Stimulated activated CD8-positive, alpha-beta memory T cell treated with anti-CD3 and anti-CD28 coated beads, Interleukin-2, amount 100 ng/mL, for 48 hours (primary cell): ENCODE measurements at places on chromosomes 11 and 22.
A peak's percentile ranks its signal among the peaks of the same experiment; 100 is the strongest.

GRCh38 chr11:87545858-87546257 lies 508.1 kb downstream of the TMEM135 start:
- no peak for DNase-seq

GRCh38 chr11:67268081-67268961 lies 2.0 kb downstream of the GRK2 start:
- DNase-seq, result peak; percentile 65

DNA sequence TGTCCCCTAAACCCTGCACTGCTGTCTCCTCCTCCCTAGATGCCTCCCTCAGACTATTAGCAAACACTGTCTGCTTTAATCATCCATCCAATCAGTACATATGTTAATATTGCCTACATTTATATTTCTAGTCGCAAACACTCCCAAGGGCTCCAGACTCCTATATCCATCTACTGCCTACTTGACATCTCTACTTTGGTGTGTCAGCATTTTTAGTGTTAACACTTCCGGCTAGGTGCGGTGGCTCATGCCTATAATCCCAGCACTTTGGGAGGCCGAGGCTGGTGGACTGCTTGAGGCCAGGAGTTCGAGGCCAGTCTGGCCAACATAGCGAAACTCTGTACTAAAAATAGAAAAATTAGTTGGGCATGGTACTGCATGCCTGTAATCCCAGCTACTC lies 5.5 kb upstream of the THOC5 start:
- DNase-seq, result no peak

GRCh38 chr11:102204174-102204573 lies 93.9 kb downstream of the YAP1 start:
- no peak for DNase-seq

GRCh38 chr22:22759889-22760546 lies 115.6 kb downstream of the GGTLC2 start:
- no peak for DNase-seq

GRCh38 chr11:131412061-131412460 lies 41.6 kb downstream of the NTM start:
- DNase-seq, result no peak

DNA sequence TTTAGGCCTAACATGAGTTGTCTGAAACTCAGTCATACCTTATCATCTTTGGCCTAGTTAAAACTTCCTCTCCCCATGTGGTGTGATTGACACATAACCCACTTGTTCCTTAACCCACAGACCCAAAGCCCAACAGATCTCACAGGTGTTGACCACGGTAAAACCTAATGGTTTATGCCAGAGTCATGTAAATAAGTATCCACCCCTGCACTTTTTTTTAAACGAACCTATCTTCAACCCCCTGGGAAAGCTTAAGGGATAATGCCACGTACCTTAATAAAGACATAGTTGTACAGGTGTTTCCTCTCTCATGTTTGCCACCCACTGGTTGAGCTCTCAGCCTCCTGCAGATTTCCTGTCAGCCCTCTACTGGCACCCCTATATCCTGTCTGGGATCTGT lies 709.3 kb upstream of the CCDC179 start:
- DNase-seq, result no peak

DNA sequence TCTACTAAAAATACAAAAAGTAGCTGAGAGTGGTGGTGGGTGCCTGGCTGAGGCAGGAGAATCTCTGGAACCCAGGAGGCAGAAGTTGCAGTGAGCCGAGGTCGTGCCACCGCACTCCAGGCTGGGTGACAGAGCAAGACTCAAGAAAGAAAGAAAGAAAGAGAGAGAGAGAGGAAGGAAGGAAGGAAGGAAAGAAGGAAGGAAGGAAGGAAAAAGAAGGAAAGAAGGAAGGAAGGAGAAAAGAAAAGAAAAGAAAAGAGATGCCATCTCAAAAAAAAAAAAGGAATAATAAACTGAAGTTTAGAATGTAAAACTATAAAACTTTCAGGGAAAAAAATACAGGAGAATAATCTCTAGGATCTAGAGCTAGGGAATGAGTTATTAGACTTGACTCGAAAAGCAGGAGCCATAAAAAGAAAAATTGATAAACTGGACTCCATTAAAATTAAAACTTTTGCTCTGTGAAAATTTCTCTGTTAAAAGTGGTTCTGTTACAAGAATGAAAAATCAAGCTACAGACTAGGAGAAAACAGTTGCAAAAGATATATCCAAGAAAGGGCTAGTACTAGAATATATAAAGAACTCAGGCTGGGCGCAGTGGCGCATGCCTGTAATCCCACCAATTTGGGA lies 13.4 kb upstream of the SEPTIN5 start:
- DNase-seq, result no peak

DNA sequence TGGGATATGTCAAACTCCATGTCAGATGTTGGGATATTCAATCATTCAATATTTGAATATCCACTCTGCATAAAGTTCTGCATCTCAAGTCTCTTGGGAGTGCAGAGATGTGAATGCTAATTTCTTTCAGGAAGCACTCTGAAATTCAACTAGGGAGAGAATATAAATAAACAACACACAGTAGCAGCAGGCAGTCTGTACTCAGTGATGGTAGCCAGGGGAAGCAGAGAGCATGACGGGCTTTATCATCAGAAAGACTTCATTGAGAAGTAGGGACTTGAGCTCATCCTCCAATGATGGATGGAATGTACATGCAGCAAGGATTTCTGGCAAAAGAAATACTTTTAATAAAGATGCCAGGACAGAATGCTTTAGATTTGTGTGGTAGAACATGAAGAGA lies 9.8 kb upstream of the TEAD1 start:
- DNase-seq, result no peak

DNA sequence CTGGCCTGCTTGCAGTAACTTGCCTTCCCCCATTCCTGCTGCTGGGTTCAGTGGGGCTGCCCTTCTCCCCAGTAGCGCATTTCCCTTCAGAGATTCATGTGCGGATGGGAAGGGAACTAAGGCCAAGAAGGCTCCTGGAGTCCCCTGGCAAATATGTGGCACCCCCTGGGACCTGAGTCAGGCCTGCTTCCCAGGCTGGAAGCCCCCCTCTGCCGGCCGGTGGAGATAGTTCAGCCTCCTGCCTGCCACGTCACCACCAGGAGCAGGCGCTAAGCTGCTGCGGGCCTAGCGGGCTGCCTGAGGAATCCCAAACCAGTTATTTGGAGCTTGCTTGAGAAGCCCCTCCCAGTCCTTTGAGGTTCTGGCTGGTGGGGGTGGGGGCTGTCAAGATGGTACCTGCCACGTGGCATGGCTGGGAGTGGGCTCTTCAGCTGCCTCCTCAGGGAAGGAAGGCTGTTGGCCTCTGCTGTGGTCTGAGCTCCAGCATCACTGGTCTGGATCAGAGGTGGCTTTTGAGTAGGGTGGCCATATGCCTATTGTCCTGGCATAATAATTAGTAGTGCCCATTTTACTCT lies 2.0 kb downstream of the SERPINH1 start:
- no peak for DNase-seq

DNA sequence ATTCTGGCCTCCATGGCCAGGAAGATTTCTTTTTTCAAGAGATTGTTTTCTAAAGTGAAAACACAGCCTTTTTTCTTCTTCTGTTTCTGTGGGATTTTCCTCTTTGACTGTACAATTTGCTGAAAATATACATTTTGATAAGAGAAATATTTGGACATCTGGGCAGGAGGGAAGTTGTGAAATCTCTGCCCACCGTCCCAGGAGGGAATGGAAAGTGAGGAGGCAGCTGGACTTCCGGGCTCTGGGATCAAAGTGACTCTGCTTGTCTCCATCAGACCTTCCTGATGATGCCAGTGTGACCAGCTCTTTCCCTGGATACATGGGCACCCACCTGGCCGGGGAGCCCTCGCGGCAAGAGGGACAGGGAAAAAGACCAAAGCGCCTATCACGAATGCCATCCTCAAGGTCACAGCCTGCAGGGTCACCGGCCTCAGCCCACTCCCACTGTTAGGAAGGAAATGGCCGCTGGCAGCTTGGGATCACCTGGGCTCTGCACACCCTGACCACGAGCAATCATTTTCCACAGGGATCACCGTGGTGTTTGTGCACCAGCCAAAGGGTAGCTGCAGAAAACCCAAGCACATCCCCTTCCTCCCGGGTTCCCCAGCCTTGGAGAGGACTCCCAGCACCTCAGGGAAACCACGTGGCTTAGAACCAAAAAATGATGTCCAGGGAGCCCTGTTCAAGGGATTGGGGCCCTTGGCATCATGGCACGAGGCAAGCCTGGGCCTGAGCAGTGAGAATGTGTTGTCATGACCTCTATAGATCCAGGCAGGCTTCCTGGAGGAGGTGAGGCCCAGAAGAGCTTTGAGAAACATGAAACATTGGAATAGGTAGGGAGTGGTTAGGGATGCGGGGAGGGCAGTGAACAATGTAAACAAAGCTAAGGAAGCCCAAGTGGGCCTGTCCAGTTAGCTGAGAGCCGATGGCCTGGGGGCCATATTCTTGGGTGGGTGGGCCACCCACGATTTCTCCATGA lies 29.1 kb upstream of the CCND1 start:
- DNase-seq, result no peak

DNA sequence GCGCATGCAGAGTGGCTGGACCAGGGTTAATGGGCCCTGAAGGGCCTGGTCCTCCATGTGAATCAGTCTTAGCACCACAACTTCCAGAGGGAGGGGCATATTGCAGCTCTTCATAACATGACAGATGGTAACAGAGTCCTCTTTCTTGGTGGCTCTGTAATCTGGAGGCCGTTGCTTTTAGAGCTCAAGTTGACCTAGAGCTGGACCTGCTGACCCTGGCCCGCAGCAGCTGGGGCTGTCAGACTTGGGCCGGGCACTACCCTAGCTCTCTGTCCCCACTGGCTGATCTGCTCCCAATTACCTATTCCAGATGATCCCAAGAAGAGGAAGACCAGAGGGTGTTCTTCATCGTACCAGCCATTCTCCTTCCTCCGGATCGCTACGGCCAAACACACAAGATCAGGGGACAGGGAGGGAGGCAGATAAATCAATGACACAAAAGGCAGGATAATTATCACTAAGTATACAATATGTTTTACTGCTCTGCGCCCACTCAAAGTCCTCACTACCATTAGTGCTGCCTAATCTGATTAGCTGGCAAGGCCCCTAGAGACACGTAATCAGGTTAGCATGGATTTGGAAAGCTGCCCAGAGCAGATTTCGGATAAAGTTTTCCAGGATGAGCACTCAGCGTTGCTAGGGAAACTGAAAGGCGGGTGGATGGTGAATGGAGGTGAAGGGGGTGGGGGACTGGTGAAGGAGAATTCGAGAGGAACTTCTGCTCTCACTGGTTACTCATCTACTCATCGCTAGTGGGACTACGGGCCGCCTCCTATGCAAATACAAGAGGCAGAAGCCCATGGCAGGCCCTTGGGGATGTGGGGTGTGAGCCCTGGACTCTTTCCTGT lies 64.5 kb upstream of the PHOX2A start:
- DNase-seq, result no peak
